ENCODE measurements at places on chromosomes 5 and 9. TPM values are rescaled to one million over a fixed set of nuclear protein-coding genes. Genes with fewer than 3 reads are reported as not detected.

Gene HAVCR2
- total RNA-seq: 16.8 TPM

Gene S100Z
- total RNA-seq: not detected

DNA sequence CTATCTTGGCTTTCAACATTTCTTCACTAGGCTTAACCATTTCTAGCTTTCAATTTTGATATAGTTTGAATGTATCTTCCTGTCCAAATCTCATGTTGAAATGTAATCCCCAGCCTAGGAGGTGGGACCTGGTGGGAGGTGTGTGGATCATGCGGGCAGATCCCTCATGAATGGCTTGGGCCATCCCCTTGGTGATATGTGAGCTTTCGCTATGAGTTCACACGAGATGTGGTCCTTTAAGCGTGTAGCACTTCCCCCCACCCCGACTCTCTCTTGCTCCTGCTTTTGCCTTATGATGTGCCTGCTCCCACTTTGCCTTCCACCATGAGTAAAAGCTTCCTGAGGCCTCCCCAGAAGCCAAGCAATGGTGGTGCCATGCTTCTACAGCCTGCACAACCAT is 40.6 kb downstream of the PHAX start:
- no peak for DNase-seq

GRCh38 chr9:85729882-85730281 is 11.9 kb downstream of the AGTPBP1 start:
- DNase-seq: no peak

- no peak for DNase-seq
Observed at GRCh38 chr5:170760113-170760512, 23.4 kb upstream of the GABRP start.

GRCh38 chr9:107717529-107718314 is 228.2 kb upstream of the KLF4 start:
- no peak for DNase-seq

- no peak for DNase-seq
Observed at GRCh38 chr5:67453111-67453905, 256.7 kb upstream of the CD180 start.

GRCh38 chr5:59479086-59479485 is 414.4 kb downstream of the PDE4D start:
- DNase-seq: no peak

DNA sequence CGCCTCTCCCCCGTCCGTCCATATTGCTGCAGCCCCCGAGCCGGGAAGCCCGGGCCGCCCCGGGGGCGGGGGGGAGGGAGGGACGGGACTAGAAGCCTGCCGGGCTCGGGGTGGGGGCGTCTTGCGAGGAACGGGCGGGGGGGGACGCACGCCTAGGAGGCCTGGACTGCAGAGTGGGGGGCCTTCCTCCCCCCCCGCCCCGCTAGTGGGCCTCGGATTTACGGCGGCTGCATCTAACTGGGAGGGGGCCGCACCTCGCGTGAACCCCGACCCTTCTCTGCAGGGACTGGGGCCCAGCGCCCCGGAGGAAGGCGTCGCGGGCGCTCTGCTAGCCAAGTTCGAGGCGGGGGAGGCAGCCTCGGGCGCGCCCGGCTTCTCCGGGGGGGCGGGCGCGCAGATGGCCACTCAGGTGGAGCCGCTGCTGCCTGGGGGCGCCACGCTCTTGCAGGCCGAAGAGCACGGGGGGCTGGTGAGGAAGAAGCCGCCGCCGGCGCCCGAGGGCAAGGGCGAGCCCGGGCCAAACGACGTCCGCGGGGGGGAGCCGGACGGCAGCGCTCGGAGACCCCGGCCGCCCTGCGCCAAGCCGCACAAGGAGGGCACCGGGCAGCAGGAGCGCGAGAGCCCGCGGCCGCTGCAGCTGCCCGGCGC is at the start of gene LARP1:
Gene LARP1 (plus strand): TSS at position 17 of the 648 bp plus-strand sequence. CDS start 381 bp downstream, at position 398.
- DNase-seq: no peak

GRCh38 chr5:157558681-157559080 is 16.9 kb downstream of the ADAM19 start:
- no peak for DNase-seq

- DNase-seq: no peak
Observed at GRCh38 chr5:35003018-35003957, 44.5 kb downstream of the AGXT2 start.
